ENCODE measurements at places on chromosomes 4 and X.

DNA sequence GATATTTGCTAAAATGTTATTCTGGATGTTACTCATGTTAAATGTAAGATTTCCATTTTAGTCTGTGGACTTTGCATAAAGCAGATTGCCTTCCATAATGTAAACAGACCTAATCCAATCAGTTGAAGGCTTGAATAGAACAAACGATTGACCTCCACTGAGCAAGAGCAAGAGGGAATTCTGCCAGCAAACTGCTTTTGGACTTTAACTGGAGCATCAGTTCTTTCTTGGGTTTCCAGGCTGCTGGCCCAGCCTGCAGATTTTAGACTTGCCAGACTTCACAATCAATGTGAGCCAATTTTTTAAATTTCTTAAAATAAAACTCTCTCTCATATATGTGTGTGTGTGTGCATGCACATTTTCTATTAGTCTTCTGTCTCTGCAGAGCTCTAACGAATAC, 1248.8 kb downstream of the ADGRL3 start:
- DNase-seq, result no peak

GRCh38 chr4:125043486-125043885, 271.3 kb upstream of the FAT4 start:
- DNase-seq, result no peak

- DNase-seq, result no peak
These were observed 11.3 kb upstream of the SLC9A7 start for GRCh38 chrX:46770000-46770816.

DNA sequence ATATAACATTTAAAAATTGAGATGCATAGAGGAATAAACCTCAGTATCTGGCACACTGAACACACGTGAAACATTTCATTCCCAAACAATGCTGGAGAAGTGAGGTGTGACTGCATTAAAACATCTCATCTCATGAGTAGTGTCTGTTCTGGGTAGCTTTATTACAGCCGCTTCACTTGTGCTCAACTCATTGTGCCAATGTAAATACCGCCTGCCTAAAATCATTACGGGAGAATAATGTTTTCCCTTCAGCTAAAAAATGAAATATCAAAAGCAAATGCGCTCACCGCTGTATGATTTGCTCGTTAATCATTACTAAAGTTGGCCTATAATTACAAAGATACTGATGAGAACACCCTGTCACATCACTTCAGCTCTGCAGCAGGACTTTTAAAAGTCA, 110.2 kb upstream of the PRPS2 start:
- no peak for DNase-seq

GRCh38 chr4:154534296-154534695, 15.9 kb downstream of the PLRG1 start:
- no peak for DNase-seq

DNA sequence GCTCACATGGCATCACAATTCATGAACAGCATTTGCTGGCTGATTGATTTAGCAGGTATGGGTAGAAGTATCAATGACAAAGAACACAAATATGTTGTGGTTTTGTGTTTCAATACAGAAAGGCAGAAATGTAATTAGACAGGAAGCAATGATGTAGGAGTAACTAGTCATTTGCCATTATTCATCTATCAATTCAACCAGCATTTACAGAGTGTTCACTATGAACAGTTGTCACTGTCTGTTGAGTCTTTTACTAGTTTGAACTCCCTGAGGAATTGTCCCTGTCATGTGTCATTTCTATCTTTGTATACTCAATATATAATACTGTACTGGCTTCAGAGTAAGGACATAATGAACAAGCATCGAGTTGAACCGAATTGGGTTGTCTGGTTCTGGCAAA, 51.5 kb upstream of the ARHGAP24 start:
- DNase-seq, result no peak

DNA sequence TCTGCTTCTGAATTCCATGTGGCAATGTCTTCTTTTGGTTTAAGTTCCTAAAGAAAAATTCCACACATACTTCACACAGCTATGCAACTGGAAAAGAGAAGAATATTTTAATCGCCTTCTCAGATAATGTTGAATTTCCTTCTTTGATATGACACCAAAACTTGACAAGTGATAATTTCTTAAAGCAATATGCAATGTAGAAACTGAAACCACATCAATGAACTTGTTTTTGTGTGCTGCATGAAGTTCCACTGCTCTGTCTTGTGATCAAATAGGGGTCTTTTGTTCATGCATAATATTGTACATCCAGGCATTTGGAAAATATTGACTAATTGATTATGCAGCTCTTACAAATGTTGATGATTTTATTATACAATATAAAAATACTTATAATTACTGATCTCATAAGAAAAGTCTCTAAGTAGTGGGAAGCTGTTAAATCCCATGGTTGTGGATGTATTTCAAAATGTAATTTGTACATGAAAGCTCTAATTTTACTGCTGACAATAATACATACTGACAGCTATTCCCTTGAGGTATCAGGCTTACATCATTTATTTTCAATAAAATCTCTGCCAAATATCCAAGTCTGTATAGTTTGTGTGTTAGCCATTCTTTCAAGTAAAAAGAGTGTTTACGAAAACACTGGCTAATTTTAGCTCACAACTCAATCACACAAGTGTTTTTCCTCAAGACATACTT, 56.5 kb downstream of the AGA start:
- no peak for DNase-seq

GRCh38 chrX:42463706-42464490, 314.1 kb downstream of the PPP1R2C start:
- no peak for DNase-seq

- no peak for DNase-seq
These were observed 64.5 kb downstream of the GPRIN3 start for GRCh38 chr4:89242864-89243732.

DNA sequence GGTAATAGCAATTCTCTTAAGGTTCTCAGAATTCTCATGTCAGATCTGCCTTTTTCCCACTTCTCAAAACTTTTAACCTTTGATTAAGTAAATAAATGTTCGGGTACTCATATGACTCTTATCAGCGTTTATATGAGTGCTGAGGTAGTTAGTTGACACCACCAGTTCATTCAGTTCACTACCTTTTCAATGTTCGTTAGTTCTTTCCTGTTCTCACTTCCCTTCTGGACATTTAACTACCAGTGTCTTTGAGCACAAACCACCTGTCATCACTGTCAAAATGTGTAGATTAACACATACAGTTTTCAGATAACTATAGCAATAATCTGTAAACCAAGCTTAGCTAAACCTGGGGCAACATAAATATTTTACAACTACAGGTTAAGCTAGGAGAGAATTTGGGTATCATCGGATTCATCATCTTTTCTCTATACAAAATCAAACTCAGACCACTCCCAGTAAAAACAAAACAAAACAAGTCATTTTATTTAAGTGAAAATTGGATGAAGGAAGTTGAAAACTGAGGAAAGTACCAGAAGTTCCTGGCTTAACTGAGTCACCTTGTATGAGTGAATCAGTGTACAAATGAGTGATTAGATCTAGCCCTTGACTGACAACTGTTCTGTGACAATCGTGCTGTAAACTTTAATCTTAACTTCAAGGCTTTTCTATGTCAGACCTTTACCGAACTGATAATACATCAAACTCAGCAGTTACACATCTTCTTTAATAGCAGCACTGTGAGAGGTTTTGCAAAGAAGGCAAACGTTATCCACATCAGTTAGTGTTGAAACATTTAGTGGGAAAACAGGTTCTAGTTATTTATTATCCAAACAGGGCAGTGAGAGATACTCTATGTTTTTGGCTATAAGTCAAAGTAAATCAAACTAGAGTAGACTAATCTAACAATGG, 41.9 kb downstream of the ARHGEF38 start:
- DNase-seq, result no peak

DNA sequence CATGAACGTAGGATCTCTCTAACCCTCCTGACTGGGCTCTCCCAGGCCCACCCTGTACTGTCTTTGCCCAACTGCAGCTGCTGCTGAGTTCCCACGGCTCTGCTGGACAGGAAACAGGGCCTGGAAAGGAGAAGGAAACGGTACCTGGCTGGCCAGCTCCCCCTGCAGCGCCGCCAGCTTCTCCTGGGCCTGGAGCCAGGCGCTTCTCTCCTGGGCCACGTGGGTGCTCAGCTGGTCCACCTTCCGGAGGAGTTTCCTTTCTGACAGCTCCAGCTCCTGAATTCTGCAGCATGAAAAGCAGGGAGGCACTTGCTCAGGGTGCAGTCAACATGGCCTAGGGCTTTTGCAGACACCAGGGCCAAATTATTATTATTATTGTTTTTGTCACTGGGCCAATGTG, 6.5 kb downstream of the C4orf50 start:
- no peak for DNase-seq

GRCh38 chr4:147879676-147880075, 147.8 kb downstream of the ARHGAP10 start:
- no peak for DNase-seq

- DNase-seq, result no peak
These were observed 355 bp downstream of the GRID2 start for GRCh38 chr4:92304121-92304520.

GRCh38 chr4:112898357-112899141, 150.9 kb upstream of the ANK2 start:
- no peak for DNase-seq

- DNase-seq, result no peak
These were observed 75.0 kb downstream of the EVC start for GRCh38 chr4:5785806-5786680.

- no peak for DNase-seq
These were observed 77.6 kb downstream of the COX18 start for GRCh38 chr4:72991873-72992272.

DNA sequence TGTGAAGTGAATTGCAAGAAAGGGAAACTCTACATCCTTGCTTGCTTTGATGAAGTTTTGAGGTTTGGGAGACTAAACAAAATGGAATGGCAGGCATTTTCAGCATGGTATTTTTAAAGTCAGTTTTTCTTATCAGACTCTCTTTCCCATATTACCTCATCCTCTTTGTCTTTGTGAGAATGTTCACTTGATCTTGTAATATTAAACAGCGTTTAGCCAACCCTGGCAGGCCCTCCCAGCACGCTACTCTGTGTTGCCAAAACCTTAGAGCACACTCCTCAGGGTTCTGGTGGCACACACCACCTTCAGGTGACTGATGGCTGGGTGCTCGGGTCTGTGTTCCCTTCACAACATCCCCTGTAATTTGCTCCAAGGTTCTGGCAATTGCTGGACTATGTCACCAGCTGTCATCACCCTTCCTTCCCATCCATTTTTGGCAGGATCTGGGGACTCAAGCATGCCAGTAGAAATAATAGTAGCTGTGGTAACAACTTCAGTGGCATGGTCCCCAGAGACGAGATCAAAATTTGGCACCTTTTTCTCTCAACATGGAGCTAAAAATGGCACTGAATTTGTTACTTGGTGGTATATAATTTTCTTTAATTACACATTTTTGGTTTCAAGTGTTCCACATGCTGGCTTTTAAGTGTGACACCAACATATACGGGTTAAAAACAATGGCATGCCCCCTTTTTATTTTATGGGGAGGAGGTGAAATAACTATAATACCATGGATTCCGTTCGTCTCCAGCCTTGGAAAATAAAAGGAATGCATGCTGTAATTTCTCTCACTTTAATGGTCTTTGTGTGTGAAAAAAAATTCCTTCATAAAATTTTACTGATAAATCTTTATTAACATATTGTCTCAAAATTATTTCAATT, 273.1 kb downstream of the DCTD start:
- DNase-seq, result no peak

- DNase-seq, result no peak
These were observed 417.1 kb upstream of the GALNT7 start for GRCh38 chr4:172751550-172751949.

GRCh38 chr4:61545902-61546480, 345.9 kb downstream of the ADGRL3 start:
- no peak for DNase-seq

GRCh38 chrX:132968296-132968949, 10.0 kb upstream of the HS6ST2 start:
- DNase-seq, result no peak

DNA sequence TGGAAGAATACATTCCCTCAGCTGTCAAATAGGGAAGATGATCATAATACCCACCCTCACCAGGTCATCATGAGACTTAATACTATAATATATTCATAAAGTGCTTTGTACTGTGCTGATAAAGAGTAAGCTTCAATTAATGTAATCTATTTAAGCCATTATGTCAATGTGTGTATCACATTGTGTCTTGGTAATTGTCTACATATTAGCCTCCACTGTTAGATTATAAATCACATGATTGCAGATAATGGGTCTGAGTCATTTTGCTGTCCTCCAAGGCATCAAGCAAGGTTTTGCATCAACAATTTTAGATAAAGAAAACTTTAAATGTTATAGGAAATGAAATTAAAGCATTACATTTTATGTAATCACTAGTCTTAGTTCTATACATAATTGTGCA, 45.2 kb upstream of the CEP135 start:
- DNase-seq, result no peak

DNA sequence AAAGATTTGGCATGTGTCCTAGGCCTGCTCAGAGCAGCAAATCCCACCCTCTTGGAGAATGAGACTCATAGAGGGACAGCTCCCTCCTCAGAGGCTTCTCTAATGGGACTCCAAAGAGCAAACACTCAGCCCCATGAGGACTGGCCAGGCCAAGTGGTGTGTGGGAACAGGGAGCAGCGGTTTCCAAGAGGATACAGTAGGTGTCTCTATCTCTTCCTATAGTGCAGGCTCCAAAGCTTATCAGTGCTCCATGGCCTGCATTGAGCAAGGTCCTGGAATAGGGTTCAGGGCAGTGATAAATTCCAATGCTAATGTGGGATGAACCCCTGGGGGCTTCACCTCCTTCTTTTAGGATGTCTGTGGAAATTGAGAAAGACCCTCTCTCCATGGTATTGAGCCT, 15.7 kb upstream of the MAGEA10 start:
- DNase-seq, result no peak

- DNase-seq, result no peak
These were observed 239.2 kb downstream of the ANTXR2 start for GRCh38 chr4:79833857-79834256.

DNA sequence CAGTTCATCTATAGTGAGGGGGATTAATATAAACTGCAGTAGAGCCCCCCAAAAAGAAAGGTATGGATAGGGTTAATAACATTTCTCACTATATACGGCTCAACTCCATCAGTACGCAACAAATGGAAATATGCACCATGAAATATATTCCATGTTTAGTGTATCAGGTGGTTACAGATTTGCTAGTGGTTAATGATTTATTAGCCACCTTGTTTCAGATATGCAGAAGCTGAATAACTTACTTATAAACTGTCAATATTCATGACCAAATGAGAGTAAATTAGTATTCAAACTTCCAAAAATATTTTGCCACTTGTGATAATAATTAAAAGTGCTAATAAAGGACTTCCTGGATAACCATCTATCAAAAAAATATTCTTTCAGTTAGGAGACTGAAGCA, 14.8 kb downstream of the AMTN start:
- no peak for DNase-seq

- no peak for DNase-seq
These were observed 570.5 kb upstream of the TENM3 start for GRCh38 chr4:181672751-181673150.

DNA sequence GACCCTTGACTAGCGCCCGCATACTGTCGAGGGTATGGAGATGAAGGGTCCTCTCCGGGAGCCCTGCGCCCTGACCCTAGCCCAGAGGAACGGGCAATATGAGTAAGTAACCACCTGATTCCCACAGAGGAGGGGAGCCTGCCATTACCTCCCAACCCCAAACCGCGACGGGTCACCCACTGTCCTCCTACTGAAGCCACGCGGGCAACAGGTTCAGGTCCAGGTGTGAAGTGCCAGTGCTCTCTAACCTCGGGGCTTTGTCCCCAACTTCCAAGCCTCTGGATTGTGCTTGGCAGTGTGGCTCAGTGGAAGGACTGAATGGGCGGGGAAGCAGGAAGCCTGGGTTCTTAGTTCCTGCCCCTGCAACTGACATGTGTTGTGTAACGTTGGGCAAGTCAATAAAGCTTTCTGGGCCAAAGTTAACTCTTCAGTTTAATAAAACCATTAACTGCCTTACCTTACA, 694 bp downstream of the OCRL start:
- no peak for DNase-seq
